B cell (primary cell): ENCODE measurements at places on chromosomes 7 and 10. TPM values are rescaled to one million over a fixed set of nuclear protein-coding genes. Genes with fewer than 3 reads are reported as not detected.
A peak's percentile ranks its signal among the peaks of the same experiment; 100 is the strongest.

GRCh38 chr7:11706666-11707605, 125.1 kb downstream of the THSD7A start:
- H3K27ac ChIP-seq: no peak overlapping the region
- H3K4me3 ChIP-seq: no peak overlapping the region
- DNase-seq: no peak
- no peaks in the 10 kb centered on the region for H3K4me1 ChIP-seq
- H3K27me3 ChIP-seq: no peaks in the 10 kb centered on the region

GRCh38 chr10:122243550-122243949, 27.5 kb upstream of the BTBD16 start:
- no peak overlapping the region for H3K4me3 ChIP-seq
- H3K27ac ChIP-seq: no peak overlapping the region
- no peaks in the 10 kb centered on the region for H3K4me1 ChIP-seq
- no peaks in the 10 kb centered on the region for H3K27me3 ChIP-seq

DNA sequence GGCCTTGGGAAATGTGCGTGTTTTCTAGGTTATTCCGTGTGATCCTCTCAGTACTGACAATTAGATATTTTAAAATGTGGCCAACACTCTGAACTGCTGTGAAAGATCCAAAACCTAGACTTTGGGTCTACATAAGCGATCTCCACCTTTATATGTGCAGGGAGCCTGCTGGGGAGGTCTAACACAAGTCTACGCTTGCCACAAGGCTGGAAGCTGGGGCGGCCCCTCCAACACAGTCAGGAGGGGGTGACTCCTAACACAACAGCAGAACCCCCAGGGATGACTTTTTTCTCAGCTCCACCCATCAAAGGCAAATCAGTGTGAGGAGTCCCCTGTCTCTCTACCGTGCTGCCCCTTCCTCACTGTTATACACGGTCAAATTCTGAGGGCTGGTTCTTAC, 202.6 kb downstream of the COBL start:
- DNase-seq: no peak
- H3K27ac ChIP-seq: no peak overlapping the region
- H3K4me1 ChIP-seq: no peaks in the 10 kb centered on the region
- no peaks in the 10 kb centered on the region for H3K27me3 ChIP-seq
- no peaks in the 10 kb centered on the region for H3K36me3 ChIP-seq

DNA sequence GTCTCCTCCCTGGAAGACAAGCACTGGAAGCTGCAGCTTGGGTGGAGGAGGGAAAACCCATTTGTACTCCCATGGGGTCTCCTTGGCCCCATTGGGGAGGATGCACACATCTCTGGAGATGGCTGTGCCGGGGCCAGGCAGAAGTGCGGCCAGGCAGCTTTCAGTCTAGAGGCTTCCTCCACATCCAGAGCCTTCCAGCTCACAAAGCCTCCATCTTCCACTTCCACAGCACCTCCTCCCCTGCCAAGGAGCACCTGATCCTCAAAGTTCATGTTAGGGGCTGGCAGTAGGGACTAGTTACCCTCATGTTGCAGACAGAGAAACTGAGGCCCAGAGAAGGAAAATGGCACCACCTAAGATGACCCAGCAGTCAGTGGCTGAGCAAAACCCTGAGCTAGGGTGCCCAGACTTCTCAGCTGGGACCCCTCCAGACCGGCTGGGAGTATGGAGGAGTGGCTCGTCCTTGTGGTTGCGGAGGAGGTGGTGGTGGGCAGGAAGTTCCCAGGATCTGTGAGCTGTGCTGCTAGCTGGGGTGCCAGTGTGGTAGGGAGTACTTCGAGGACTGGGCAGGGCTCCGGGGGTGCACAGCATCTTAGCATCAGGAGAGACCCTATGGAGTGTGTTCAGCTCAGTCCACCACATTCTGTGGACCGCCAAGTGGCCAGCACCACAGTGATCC, 44.2 kb downstream of the ADCYAP1R1 start:
- no peaks in the 10 kb centered on the region for H3K36me3 ChIP-seq
- no peak overlapping the region for H3K27ac ChIP-seq
- no peak for DNase-seq
- H3K27me3 ChIP-seq: no peaks in the 10 kb centered on the region
- no peak overlapping the region for H3K4me3 ChIP-seq

- H3K27ac ChIP-seq: no peak overlapping the region
- no peak for DNase-seq
- no peaks in the 10 kb centered on the region for H3K36me3 ChIP-seq
- peaks cover 10% of the 10 kb centered on the region for H3K4me1 ChIP-seq
- H3K4me3 ChIP-seq: no peak overlapping the region
- H3K27me3 ChIP-seq: no peaks in the 10 kb centered on the region
Observed at GRCh38 chr10:3072641-3073360, 5.5 kb downstream of the PFKP start.

GRCh38 chr10:45325116-45325515, 9.7 kb upstream of the OR13A1 start:
- no peaks in the 10 kb centered on the region for H3K36me3 ChIP-seq
- no peaks in the 10 kb centered on the region for H3K4me1 ChIP-seq
- H3K27me3 ChIP-seq: no peaks in the 10 kb centered on the region
- no peak for DNase-seq
- no peak overlapping the region for H3K4me3 ChIP-seq
- H3K27ac ChIP-seq: no peak overlapping the region

Gene RADIL
- not detected in 2 replicates for total RNA-seq

Gene UCMA
- not detected in 2 replicates for total RNA-seq

- H3K36me3 ChIP-seq: no peaks in the 10 kb centered on the region
- H3K27me3 ChIP-seq: no peaks in the 10 kb centered on the region
- DNase-seq: no peak
- no peak overlapping the region for H3K27ac ChIP-seq
Observed at GRCh38 chr10:29470843-29471543, 163.8 kb downstream of the SVIL start.

GRCh38 chr10:60098677-60099601, 192.6 kb upstream of the CCDC6 start:
- no peaks in the 10 kb centered on the region for H3K36me3 ChIP-seq
- H3K27me3 ChIP-seq: no peaks in the 10 kb centered on the region
- H3K4me3 ChIP-seq: no peak overlapping the region
- H3K4me1 ChIP-seq: no peaks in the 10 kb centered on the region
- no peak for DNase-seq
- no peak overlapping the region for H3K27ac ChIP-seq

DNA sequence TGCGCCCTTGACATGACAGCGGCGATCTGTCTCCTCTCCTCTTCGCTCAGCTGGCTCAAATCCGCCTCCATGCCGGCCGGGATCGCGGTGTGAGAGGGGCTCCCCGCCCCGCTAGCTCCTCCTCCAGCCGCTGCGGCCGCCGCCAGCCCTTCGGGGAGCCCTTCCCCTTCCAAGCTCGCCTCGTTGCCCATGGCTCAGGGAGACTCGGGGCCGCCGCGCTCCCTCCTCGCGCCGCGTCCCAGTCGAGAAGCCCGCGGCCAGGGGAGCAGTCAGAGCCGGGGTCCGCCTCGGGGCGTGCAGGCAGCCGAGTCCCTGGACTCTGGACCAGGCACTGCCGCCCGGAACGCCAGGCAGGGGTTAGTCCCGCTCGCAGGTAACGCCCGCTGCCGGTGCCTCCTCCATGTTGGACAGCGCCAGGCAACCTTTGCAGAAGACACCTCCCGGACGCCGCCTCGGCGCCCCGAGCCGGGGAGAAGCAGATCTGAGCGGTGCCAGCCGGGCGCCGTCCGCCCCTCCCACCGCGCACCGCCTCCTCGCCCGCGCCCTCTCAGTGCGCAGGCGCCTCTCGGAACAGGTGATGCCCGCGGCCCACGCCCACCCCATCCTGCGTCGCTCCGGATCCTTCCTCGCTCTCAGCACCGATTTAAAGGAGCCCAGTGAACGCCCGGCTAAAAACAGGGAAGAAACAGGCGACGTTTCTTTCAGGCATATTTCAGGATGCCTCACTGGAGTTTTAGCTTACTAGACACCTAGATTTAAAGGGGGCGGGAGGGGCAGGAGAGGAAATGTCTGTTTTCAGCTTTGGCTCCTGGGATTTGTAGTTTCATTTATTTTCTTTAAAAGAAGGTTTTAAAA, at the start of gene PCLO:
PCLO (minus strand) TSS at position 483 of the 855 bp plus-strand sequence; CDS start at position 191, 292 bp downstream.
- no peaks in the 10 kb centered on the region for H3K36me3 ChIP-seq
- H3K4me1 ChIP-seq: peaks cover 10% of the 10 kb centered on the region
- H3K4me3 ChIP-seq: peak within 1 kb of the TSS; percentile 39

GRCh38 chr10:119667562-119668328, 16.6 kb downstream of the BAG3 start:
- no peak overlapping the region for H3K4me3 ChIP-seq
- no peak for DNase-seq
- H3K27me3 ChIP-seq: no peaks in the 10 kb centered on the region

- H3K36me3 ChIP-seq: no peaks in the 10 kb centered on the region
- H3K27me3 ChIP-seq: peaks cover 3% of the 10 kb centered on the region
- no peaks in the 10 kb centered on the region for H3K4me1 ChIP-seq
- no peak for DNase-seq
- H3K27ac ChIP-seq: no peak overlapping the region
- H3K4me3 ChIP-seq: no peak overlapping the region
Observed at GRCh38 chr7:96794063-96794462, 84.4 kb upstream of the SEM1 start.

Gene PKD2L1
- not detected in 2 replicates for total RNA-seq

- H3K27ac ChIP-seq: peak overlapping the region; percentile 80
- no peaks in the 10 kb centered on the region for H3K27me3 ChIP-seq
Observed at GRCh38 chr10:6069081-6069931, 7.1 kb upstream of the IL2RA start.

Gene SH2D4B
- total RNA-seq: 0.12 and 0.22 TPM in 2 replicates

Gene FAM25C
- not detected in 2 replicates for total RNA-seq

DNA sequence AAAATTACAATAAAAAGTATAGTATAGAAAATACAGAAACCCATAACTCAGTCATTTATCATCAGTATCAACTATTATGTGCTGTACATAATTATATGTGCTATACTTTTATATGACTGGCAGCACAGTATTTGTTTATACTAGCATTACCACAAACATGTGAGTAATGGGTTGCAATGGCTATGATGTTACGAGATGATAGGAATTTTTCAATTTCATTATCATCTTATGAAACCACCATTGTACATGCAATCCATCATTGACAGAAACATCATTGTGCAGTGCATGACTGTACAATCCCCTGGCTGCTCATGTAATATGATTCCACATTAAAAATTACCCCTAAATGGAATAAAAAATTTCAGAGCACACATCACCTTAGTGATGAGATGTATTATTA, 55.7 kb upstream of the TMEM229A start:
- no peak overlapping the region for H3K4me3 ChIP-seq
- H3K27me3 ChIP-seq: no peaks in the 10 kb centered on the region
- no peaks in the 10 kb centered on the region for H3K36me3 ChIP-seq
- DNase-seq: no peak

DNA sequence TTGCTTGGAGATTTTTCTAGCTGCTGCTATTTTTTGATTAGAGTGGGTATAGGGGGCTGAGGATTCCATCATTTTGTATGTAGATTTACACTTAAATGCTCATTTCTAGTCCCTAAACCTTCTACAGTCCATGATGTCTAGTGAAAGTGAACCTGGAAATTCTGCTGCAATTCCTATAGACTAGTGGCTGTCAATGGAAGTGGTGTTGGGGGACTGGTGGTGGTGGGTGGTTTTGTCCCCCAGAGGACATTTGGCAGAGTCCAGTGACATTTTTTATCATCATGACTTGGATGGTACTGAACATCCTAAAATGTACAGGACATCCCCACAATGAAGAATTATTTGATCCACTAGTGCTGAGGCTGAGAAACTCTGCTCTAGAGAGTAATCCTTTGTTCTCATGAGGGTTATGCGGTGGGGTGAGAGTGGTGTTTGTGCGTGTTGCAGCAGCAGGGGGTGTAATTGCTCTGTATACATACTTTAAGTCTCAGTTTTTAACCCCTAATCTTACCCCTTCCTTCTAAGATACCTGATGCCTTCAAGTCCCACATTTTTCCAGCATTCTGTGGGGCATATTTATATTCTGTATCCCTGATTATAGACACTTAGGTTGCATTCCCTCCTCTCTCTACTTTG, 35.0 kb downstream of the KIF11 start:
- no peaks in the 10 kb centered on the region for H3K4me1 ChIP-seq
- no peaks in the 10 kb centered on the region for H3K36me3 ChIP-seq
- no peaks in the 10 kb centered on the region for H3K27me3 ChIP-seq
- no peak overlapping the region for H3K27ac ChIP-seq
- H3K4me3 ChIP-seq: no peak overlapping the region
- DNase-seq: peak; percentile 49

GRCh38 chr7:106521541-106521940, 139.4 kb downstream of the CCDC71L start:
- H3K27ac ChIP-seq: no peak overlapping the region
- no peaks in the 10 kb centered on the region for H3K4me1 ChIP-seq
- no peak for DNase-seq
- no peak overlapping the region for H3K4me3 ChIP-seq
- no peaks in the 10 kb centered on the region for H3K36me3 ChIP-seq

GRCh38 chr10:99172128-99172738, 63.4 kb downstream of the HPSE2 start:
- no peak for DNase-seq
- H3K27ac ChIP-seq: no peak overlapping the region
- H3K4me3 ChIP-seq: no peak overlapping the region
- no peaks in the 10 kb centered on the region for H3K36me3 ChIP-seq
- H3K4me1 ChIP-seq: no peaks in the 10 kb centered on the region

DNA sequence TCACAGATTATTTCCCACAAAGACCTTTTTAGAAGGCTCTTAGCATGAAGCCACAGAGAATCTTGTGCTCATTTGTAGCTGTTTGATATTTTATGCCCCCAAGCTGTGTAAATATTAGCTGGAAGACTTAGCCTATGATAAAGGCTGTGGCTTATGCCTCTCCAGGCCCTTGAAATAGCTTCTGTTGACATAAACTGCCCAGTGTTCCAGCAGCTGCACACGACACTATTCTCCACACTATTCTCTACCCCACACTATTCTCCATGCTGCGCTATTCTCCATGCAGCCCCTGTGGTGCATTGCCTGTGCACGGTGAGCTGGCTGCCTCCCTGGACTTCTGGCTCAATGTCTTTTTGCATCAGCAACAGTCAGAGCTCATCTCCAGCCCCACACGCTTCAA, 13.1 kb downstream of the DDC start:
- H3K27me3 ChIP-seq: no peaks in the 10 kb centered on the region
- H3K4me3 ChIP-seq: no peak overlapping the region
- no peaks in the 10 kb centered on the region for H3K4me1 ChIP-seq
- no peaks in the 10 kb centered on the region for H3K36me3 ChIP-seq
- no peak overlapping the region for H3K27ac ChIP-seq

DNA sequence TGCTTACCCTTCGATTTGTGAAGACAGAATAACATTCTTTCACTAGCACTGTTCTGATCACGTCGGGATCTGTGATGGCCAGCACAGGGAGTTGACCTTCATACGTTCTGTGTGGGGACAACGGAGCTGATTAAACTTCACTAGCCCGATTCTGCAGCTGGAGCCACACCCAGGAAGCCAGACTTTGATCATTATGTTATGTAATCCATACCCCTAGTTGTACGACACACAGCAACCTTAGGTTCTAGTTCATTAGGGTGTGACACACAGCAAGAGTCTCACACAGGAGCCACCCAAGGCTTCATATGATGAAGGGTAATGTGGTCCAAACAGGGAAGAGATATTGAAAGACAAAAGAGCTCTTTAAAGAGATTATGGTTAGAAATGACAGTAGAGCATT, 7.2 kb downstream of the CYP3A5 start:
- no peak for DNase-seq
- no peaks in the 10 kb centered on the region for H3K36me3 ChIP-seq
- H3K4me3 ChIP-seq: no peak overlapping the region
